ENCODE measurements at places on chromosomes 1 and 21. TPM values are rescaled to one million over a fixed set of nuclear protein-coding genes. Genes with fewer than 3 reads are reported as not detected.
A peak's percentile ranks its signal among the peaks of the same experiment; 100 is the strongest.

DNA sequence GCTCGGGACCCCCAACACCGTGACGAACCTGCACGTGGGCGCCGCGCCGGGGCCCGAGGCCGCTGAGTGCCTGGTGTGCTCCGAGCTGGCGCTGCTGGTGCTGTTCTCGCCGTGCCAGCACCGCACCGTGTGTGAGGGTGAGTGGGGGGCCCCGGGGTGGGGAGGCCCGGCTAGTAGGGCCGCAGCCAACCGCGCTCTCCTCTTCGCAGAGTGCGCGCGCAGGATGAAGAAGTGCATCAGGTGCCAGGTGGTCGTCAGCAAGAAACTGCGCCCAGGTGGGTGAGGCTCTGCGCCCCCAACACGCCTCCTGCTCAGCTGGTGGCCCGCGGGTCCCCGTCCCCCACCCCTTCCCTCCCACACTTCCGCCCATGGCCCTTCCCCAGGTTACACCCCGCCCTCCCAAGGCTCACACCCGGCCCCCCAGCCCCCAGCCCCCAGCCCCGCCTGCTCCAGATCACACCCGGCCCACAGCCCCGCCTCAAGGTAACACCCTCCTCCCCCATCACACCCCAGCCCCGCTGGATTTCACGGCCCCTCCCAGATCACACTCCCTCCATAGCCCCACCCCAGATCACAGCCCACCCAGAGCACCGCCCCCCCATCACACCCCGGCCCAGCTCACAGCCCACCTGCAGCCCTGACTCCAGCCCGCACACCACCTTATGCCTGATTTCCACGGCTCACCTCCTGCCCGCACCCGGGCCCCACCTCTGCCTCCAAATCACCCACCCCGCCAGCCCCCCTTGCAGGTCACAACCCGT, 2.4 kb upstream of the MMP23B start:
- no peaks in the 10 kb centered on the region for H3K27me3 ChIP-seq
- peak overlapping the region; percentile 72 for H3K27ac ChIP-seq
- no peaks in the 10 kb centered on the region for H3K4me1 ChIP-seq
- peak overlapping the region; percentile 59 for H3K4me3 ChIP-seq
- no peaks in the 10 kb centered on the region for H3K36me3 ChIP-seq

DRAXIN gene
- total RNA-seq = 0.23 TPM

DNA sequence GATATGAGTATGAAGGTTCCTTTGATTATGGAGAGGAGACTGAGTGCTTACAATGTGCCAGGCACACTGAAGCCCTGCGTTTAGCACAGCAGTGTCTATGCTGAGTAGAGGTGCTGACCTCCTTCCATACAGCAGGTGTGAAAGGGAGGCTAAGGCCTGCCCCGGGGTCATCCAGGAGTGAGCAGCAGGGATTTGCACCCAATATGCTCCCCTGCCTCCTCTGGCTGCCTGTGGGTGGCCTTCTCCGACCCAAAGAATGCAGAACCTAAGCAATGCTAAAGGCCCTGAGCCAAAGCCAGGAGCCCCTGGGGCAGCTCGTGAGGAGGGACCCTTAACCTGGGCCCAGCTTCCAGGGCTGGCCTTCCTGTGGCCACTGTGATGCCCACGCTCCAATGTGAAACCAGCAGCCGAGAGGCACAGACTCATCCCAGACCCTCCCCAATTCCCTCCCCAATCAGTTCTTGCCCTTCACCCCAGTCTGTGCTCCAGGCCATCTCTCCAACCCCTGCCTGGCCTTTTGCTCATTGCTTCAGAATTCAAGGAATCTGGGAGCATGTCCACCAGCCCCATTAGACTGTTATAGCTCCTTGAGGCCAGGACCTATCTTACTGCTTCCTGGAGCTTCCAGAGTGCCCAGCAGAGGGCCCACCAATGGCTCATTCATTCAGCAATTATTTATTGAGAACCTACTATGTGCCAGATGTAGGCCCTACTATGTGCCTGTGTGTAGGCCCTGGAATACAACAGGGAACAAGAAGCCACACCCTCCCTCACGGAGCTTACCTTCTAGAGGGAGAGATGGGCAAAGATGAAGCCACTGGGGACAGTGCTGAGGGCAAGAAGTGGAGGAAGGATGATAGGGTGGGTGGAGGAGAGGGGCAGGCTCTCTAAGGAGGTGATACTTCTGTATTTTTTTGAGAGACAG, 53.3 kb downstream of the TAS1R2 start:
- no peak for DNase-seq
- no peaks in the 10 kb centered on the region for H3K36me3 ChIP-seq
- no peaks in the 10 kb centered on the region for H3K4me1 ChIP-seq

- no peaks in the 10 kb centered on the region for H3K4me1 ChIP-seq
- no peak for DNase-seq
- peaks cover 68% of the 10 kb centered on the region for H3K27me3 ChIP-seq
- H3K36me3 ChIP-seq = no peaks in the 10 kb centered on the region
- no peak within 1 kb of the TSS for H3K27ac ChIP-seq
- no peak within 1 kb of the TSS for H3K4me3 ChIP-seq
Observed at GRCh38 chr1:205943245-205943644, at the start of gene SLC26A9. TSS of gene SLC26A9 (minus strand) at chr1:205943456. CDS start at chr1:205935820, 7,636 bp downstream.

- no peak for DNase-seq
- H3K36me3 ChIP-seq = no peaks in the 10 kb centered on the region
- H3K4me3 ChIP-seq = no peak overlapping the region
- no peak overlapping the region for H3K27ac ChIP-seq
- H3K27me3 ChIP-seq = no peaks in the 10 kb centered on the region
Observed at GRCh38 chr1:227357171-227357926, 39.1 kb upstream of the CDC42BPA start.

- H3K27me3 ChIP-seq = no peaks in the 10 kb centered on the region
- no peaks in the 10 kb centered on the region for H3K36me3 ChIP-seq
- no peak for DNase-seq
- H3K4me1 ChIP-seq = no peaks in the 10 kb centered on the region
- H3K4me3 ChIP-seq = no peak overlapping the region
Observed at GRCh38 chr1:205961405-205961804, 18.1 kb upstream of the SLC26A9 start.

DNA sequence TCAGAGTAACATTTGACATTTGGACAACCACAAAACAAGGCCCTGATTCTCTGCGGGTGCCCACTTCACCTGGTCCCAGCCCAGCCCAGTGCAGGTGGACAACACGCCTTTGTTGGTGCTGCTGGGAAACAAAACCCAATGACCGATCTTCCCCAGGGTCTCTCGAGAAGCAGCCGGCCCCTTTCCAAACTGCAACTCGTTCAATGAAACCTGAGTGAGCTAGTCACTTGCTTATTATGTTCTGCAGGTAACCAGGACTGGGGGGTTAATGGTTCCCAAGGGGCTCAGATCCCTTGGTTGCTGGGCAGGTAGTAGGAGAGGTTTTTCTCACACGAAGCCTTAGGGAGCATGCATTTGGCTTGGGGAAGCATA, 42.9 kb downstream of the ABCG1 start:
- H3K27me3 ChIP-seq = no peaks in the 10 kb centered on the region
- H3K4me1 ChIP-seq = peaks cover 6% of the 10 kb centered on the region
- no peak for DNase-seq
- no peaks in the 10 kb centered on the region for H3K36me3 ChIP-seq
- no peak overlapping the region for H3K27ac ChIP-seq
- H3K4me3 ChIP-seq = no peak overlapping the region

GRCh38 chr1:109502364-109502851, 7.1 kb downstream of the AMIGO1 start:
- H3K27me3 ChIP-seq = no peaks in the 10 kb centered on the region
- no peaks in the 10 kb centered on the region for H3K36me3 ChIP-seq
- peak; percentile 88 for DNase-seq
- H3K4me3 ChIP-seq = peak overlapping the region; percentile 46
- H3K27ac ChIP-seq = peak overlapping the region; percentile 81

GRCh38 chr1:22831729-22832413, 121.2 kb downstream of the EPHB2 start:
- DNase-seq = no peak
- H3K4me3 ChIP-seq = no peak overlapping the region
- H3K27ac ChIP-seq = no peak overlapping the region
- no peaks in the 10 kb centered on the region for H3K36me3 ChIP-seq

DNA sequence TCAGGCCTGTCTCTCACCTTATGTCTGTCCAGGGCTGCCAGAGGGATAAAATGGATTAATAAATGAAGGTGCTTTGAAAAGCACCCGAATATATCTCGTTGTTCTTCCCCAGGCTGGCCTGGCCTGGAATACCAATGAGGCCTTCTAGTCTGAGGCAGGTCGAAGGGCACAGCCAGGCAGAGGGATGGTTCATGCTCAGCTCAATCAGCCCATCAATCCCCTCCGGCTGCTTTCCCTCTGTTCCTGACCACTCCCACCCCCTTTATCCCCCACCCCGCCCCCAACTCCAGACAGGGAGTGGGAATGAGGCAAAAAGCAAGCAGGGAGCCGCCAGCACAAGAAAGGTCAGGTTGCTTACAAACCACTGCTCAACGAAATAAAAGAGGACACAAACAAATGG, 40.0 kb upstream of the PRELP start:
- no peaks in the 10 kb centered on the region for H3K36me3 ChIP-seq
- DNase-seq = no peak
- H3K27me3 ChIP-seq = no peaks in the 10 kb centered on the region
- H3K27ac ChIP-seq = no peak overlapping the region

GRCh38 chr1:227729881-227730629, 5.0 kb downstream of the JMJD4 start:
- DNase-seq = peak; percentile 21
- peaks cover 12% of the 10 kb centered on the region for H3K36me3 ChIP-seq
- H3K4me1 ChIP-seq = peaks cover 10% of the 10 kb centered on the region
- H3K27me3 ChIP-seq = no peaks in the 10 kb centered on the region
- H3K4me3 ChIP-seq = no peak overlapping the region
- H3K27ac ChIP-seq = no peak overlapping the region

FABP3 gene
- total RNA-seq = 0.53 TPM

DNA sequence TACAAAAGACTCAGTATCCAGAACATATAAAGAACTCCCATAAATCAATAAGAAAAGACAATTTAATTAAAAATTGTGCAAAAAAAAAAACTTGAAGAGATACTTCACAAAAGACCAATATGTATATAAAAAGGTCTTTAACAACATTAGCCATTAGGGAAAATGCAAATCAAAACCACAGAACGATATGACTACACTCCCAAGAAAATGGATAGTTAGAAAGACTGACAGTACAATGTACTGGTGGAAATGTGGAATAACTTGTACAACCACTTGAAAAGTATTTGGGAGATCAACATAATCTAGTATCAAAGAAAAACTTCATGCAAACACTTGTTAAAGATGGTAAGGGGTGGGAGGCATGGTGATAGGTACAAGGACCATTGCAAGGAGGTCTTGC, 3.9 kb upstream of the CLCA1 start:
- H3K36me3 ChIP-seq = no peaks in the 10 kb centered on the region
- H3K4me1 ChIP-seq = no peaks in the 10 kb centered on the region
- no peak overlapping the region for H3K27ac ChIP-seq
- DNase-seq = no peak
- H3K4me3 ChIP-seq = no peak overlapping the region
- H3K27me3 ChIP-seq = peaks cover 4% of the 10 kb centered on the region

GRCh38 chr1:43868741-43869067, 64.9 kb upstream of the ARTN start:
- H3K27ac ChIP-seq = no peak overlapping the region
- H3K36me3 ChIP-seq = no peaks in the 10 kb centered on the region
- H3K4me3 ChIP-seq = no peak overlapping the region

DNA sequence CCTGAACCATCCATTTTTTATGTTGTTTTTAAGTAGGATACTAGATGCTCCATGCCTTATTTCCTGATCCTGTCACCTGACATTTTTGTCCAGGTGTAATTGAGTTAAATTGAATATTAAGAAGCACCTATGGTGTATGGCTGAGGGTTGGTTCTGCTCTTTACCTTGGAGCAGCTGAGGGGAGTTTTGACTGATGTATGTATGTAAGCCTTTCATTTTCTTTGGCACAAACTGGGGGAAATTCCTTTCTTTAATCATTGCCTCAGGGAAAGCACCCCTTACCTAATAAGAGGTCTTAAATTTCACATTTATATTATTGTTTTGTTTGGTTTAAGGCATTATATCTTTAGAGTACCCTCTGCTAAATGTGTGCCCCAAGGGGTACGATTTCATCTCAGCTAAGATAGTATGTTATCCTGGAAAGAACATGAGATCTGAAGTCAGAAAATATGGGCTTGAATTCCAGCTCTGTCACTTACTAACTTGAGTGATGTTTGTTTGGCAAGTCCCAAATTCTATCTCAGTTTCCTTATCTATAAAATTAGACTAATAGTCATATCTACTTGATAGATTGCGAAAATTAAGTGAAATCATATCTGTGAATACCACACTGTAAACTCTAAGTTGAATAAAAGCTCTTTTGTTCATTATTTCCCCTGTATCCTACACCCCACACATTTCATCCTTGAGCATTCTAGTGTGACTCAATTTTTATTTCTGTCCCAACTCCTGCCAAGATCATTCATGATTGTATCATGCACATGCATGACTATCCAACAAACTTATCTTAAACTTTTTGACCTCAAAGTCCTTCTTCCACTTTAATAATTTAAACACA, 57.7 kb upstream of the NUF2 start:
- H3K4me1 ChIP-seq = no peaks in the 10 kb centered on the region
- no peak overlapping the region for H3K4me3 ChIP-seq
- H3K36me3 ChIP-seq = no peaks in the 10 kb centered on the region
- H3K27ac ChIP-seq = no peak overlapping the region
- no peaks in the 10 kb centered on the region for H3K27me3 ChIP-seq

SKI gene
- total RNA-seq = 157 TPM

TMIGD3 gene
- total RNA-seq = not detected

BSDC1 gene
- 176 TPM for total RNA-seq

DNA sequence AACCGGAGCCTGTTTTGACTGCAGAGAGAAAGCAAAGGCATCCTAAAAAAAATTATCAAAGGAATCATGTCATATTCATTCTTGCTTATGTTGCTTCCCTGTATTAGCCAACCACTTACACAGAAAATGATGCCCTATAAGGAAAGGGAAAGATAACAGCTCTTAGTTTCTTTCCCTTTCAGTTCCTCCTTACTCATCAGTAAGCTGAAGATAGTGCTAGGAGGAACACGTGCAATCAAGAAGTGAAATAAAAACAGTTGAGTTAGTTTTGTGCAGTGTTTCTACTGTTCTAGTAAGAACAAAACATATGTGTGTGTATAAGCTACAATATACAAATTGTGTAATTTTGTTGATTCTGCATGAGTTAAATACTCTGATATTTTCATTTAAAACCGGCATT, 45.3 kb upstream of the MTF2 start:
- no peak for DNase-seq
- no peaks in the 10 kb centered on the region for H3K36me3 ChIP-seq
- no peak overlapping the region for H3K4me3 ChIP-seq
- no peak overlapping the region for H3K27ac ChIP-seq
- peaks cover 11% of the 10 kb centered on the region for H3K4me1 ChIP-seq
- no peaks in the 10 kb centered on the region for H3K27me3 ChIP-seq

- DNase-seq = peak; percentile 48
- peak overlapping the region; percentile 83 for H3K4me3 ChIP-seq
- peak overlapping the region; percentile 82 for H3K27ac ChIP-seq
- H3K27me3 ChIP-seq = no peaks in the 10 kb centered on the region
Observed at GRCh38 chr1:145997016-145997717, 788 bp upstream of the TXNIP start.

DNA sequence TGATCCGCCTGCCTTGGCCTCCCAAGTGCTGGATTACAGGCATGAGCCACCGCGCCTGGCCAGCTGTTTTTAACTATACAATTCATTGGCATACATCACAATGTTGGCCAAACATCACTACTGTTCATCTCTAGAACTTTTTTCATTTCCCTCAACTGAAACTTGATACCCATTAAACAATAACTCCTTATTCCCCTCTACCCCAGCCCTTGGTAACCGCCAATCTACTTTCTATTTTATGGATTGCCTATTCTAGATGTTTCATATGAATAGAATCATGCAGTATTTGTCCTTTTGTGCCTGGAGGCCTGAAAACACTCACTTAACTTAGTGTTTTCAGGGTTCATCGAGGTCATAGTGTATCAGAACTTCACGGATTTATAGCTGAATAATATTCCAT, 16.2 kb downstream of the BTF3L4 start:
- H3K4me1 ChIP-seq = no peaks in the 10 kb centered on the region
- H3K27me3 ChIP-seq = no peaks in the 10 kb centered on the region
- no peak overlapping the region for H3K27ac ChIP-seq
- peaks cover 21% of the 10 kb centered on the region for H3K36me3 ChIP-seq

CDK18 gene
- 2.1 TPM for total RNA-seq

Data from T-cell (primary cell).